Right forelimb (tissue), 1 donor: ENCODE measurements at places on chromosomes 4 and X.

DNA sequence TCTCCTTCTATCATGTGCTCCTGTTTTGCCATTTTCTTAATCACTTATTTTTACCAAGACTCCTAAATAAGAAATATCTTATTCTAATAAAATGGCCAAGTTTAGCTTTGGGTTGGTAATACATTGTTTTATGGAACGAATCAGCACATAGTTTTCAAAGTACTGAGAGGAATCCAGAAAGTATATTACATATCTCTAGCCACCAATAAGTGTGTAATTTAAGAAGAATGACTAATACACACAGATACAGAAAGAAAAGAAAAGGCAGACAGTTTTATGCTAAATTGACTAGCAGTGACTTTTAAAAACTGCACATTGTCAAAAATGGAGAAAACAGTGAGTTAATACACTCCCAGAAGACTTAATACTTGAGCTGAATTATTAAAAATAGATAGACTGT lies 167.0 kb upstream of the IL15 start:
- DNase-seq = no peak

DNA sequence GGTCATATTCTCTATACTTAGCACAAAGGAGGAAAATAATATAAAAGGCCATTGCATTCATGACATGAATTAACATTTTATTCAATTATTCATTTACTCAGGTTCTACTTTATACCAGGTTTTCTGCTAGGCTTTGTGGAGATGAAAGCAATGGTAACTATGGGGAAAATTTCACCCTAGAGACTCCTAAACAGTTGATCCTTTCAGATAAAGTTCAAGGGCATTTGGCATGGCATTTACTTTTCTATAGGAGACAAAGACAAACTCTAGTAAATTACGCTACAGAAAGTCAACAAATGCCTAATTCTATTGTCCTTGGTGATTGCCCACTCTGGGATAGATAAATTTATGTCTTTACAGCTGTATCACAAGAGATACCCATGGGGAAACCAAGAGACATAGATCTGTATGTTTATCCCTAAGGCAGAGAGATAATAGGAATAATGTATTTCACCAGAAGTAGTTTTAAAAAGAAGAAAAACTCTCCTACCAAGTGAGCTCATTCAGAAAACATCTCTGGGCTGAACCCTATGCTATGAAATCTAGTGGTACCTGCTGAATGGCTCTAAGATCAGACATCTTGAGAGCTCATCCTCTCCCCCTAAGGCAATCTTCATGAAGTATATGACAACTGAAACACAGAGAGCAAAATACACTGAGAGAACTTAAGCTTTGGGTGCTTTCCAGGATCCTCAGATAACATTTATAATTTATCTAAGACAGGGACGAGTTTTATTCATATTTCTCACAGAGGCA lies 316.7 kb downstream of the ANTXR2 start:
- DNase-seq = no peak

GRCh38 chrX:46251755-46252154 lies 293.5 kb downstream of the ZNF674 start:
- DNase-seq = no peak

DNA sequence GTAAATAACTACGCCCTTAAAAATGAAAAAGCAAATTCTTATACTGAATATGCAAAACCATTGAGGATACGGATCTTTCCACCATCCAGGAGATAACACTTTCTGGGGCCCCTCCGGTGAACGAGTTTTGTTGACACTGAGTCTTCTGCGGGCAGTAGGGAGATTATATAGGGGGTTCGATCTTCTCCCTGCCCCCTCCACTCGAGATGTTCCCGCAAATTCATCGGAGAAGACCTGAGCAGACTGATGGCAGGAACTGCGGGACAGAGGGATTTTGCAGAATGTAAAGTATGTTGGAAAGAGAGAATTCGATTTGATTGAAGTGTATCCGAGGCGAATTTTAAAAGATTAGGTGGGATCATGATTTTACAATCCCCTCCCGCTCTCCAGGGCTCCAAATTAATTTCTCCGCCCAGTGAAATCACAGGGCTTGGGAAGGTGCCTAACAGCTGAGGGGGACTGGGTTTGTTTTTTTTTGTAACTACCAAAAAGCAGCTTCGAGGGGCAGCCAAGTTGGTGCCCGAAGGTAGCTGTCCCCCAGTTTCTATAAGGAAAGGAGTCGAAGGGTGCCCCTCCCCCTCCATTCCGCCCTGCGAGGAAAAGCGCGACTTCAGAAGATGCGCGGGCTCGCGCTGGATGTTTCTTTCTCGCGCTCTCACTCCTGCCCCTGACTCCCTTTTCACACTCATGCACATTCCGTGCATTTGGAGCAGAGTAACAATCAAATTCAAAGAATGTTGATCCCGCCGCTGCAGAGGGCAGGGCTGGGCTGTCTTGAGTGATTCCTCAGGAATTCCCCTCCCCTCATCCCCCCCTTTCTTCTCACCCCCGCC lies 1.2 kb downstream of the TMEM255A start:
- DNase-seq = no peak

- no peak for DNase-seq
Observed at GRCh38 chr4:76544725-76545124, 109.7 kb downstream of the SHROOM3 start.

DNA sequence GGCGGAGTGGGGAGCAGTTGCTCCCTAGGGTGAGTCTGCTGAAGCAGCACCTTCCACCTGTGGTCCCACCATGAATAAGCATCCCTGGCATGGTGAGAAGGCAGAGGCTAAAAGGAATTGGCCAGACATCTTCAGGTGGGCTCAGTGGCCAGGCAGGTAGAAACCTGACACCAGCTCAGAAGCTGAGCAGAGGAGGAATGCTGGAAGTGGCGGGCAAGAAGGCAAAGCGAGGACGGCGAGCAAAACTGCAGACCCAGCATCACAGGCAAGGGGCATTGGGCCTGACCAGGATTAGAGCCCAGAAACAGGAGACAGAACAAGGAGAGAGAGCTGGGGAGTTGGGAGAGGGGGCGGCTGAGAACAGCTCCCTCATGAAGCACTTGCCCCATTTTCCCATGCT lies 25.3 kb downstream of the TSC22D3 start:
- no peak for DNase-seq

GRCh38 chr4:110620691-110621327 lies 2.1 kb downstream of the PITX2 start:
- peak; percentile 74 for DNase-seq

- no peak for DNase-seq
Observed at GRCh38 chr4:142112451-142112850, 476.1 kb downstream of the IL15 start.

DNA sequence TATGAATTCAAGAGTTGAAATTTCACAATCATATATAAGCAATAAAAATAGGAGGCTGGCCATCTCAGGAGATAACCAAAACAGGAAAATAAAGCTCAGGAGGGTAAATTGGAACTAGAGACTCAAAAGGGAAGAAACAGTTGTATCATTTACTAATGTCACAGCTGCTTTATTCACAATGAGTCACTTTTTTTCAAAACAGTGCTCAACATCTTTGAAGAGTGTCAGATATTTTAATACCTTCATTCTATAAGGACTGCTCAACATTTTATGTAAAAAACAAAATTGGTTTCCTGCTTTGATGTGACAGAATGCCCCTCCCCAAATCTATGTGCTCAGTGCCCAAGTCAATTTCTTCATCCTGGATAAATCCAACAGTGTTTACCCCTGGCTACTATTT lies 97.7 kb downstream of the DDX60 start:
- DNase-seq = no peak

DNA sequence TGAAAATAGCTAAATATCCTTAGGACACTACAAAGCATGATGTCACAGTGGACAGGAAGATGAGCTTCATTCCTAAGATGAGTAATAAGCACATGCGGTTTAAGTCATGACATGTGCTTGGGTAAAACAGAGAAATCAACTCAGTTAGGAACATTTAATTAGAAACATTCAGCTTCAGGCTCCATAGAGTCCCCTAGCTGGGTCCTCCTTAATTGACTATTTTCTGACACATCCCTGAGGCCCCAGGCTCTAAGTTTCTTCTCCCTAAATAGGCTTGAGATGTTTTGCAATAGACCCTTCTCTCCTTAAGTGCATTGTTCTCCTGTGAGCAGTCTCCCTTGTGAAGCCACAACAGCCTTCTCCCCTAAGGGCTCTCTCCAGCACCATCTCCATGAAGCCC lies 70.4 kb upstream of the ANXA3 start:
- DNase-seq = no peak

GRCh38 chrX:132728296-132728695 lies 230.1 kb downstream of the HS6ST2 start:
- DNase-seq = no peak

DNA sequence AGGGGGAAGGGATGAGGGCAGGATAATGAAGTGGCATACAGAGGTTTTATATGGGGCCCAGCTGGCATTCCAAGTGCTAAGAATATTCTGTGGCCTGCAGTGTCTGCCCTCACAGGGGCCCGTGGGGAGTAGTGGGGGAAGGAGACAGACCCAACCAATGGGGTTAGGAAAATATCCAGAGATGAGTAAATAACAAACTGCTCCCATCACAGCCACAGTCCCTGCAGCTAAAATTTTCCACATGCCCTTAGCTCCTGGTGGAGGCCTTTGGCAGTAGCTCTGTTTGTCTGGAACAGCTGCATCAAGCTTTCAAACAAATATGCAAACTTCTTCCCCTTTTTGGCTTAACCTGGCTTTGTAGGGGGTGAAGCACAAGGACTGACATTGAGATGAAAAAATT lies 3.1 kb downstream of the SRPX2 start:
- peak; percentile 42 for DNase-seq

GRCh38 chr4:136749989-136750388 lies 782.3 kb downstream of the PCDH18 start:
- DNase-seq = no peak

GRCh38 chr4:55124322-55125076 lies 896 bp downstream of the KDR start:
- DNase-seq = no peak

- peak; percentile 62 for DNase-seq
Observed at GRCh38 chr4:184815046-184815877, 10.5 kb downstream of the ACSL1 start.

- no peak for DNase-seq
Observed at GRCh38 chr4:37989398-37990260, 29.4 kb downstream of the PTTG2 start.

DNA sequence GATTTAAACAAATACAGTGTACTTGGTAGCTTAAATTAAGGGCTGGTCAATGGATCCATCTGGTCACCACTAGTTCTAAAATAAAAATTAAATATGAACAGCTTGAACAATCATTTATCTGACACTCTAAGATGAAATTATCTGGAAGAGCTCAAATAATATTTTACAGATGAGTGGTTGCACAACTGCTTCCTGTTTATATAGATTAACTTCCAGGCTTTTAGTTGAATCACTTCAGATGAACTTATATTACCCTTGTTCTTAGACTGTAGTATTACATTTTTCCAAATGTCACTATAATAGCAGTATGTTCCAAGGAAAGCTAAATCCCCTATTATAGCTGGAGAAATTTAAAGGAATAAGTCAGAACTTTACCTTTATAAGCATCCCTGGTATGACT lies 92.4 kb upstream of the SMIM10 start:
- no peak for DNase-seq

- no peak for DNase-seq
Observed at GRCh38 chrX:46117234-46117633, 428.0 kb downstream of the ZNF674 start.

- no peak for DNase-seq
Observed at GRCh38 chrX:47206316-47206715, 12.2 kb upstream of the CDK16 start.

GRCh38 chrX:39903937-39904336 lies 193.8 kb downstream of the BCOR start:
- DNase-seq = no peak

- DNase-seq = no peak
Observed at GRCh38 chr4:27619435-27619834, 758.8 kb downstream of the STIM2 start.

- DNase-seq = no peak
Observed at GRCh38 chr4:173288698-173289352, 45.3 kb downstream of the HMGB2 start.

DNA sequence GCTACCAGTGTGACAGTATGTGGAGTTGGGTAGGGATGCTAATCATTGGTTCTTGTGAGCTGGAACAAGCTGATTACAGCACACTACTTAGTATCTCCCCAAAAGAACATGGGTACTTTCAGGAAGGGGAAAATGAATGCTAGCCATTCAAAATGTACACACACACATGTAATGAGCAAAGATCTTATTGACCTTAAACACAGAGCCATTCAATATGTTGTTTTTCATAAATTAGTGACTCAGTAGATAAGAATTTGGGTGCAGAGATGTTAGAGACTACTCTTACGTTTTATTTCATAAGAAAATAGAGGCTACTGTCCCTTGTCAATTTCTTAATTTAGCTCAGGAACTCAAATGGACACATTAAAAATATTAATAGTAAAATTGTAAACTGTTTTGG lies 509.5 kb upstream of the ATOH1 start:
- DNase-seq = no peak

- DNase-seq = no peak
Observed at GRCh38 chrX:98068024-98068580, 1184.4 kb downstream of the RPA4 start.

DNA sequence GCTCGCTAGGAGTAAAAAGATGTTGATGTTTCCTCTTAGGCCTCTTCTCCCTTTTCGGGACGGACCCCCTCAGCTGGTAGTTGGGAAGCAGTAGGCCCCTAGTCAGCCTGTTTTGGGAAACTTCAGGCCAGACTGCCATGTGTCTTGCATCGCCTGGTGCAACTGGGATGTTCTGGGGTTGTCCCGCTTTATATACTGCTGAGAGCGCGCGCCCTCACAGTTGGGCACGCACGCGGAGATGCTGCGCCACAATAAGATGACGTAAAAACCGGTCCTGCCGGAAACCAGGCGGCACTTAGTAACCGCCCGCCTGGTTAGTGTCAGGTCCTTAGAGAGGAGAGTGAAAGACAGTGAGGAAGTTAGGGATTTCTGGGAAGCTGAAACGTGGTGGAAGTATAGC lies 231.3 kb upstream of the CT83 start:
- DNase-seq = no peak

DNA sequence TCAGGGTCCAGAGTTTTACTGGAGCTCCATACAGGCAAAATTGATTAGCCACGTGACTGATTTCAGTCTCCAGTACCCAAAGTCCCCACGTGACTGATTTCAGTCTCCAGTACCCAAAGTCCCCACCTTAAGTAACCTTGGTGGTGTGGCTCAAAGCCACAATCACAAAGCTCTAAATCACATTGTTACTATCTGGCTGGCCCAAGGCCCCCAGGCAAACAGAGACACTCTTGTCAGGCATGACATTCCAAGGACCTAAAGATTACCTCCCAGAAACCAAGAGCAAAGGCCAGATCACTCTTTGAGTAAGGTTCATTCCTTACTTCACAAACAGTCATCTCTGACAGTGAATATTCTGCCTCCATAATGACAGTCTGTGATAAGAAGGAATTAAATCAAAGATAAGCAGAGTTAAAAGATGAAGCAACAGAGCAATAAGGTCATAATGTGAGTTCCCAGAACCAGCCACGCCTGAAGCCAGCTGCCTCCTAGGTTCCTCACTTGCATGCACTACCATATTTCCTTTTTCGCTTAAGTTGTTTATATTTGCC lies 78.5 kb downstream of the ANXA3 start:
- no peak for DNase-seq

- DNase-seq = no peak
Observed at GRCh38 chr4:2861631-2862436, 18.2 kb downstream of the ADD1 start.
